ENCODE measurements at places on chromosomes 6 and 20.

DNA sequence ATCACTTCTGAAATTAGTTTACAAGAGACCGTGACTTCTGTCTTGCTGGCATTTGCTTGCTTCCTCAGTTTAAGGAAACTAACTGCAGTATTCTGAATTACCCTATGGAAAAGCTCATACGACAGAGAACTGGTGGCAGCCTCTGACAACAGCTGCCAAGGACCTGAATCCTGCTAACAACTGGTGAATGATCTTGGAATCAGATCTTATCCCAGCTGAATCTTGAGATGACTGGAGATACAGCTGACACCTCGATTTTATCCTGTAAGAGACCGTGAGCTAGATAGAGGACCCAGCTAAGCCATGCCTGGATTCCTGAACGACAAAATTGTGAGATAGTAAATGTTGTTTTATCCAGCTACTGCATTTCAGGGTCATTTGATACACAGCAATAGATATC lies 202.3 kb downstream of the OGFRL1 start:
- DNase-seq: no peak

- DNase-seq: no peak
Measured at GRCh38 chr20:19976595-19977372, 40.4 kb upstream of the NAA20 start.

DNA sequence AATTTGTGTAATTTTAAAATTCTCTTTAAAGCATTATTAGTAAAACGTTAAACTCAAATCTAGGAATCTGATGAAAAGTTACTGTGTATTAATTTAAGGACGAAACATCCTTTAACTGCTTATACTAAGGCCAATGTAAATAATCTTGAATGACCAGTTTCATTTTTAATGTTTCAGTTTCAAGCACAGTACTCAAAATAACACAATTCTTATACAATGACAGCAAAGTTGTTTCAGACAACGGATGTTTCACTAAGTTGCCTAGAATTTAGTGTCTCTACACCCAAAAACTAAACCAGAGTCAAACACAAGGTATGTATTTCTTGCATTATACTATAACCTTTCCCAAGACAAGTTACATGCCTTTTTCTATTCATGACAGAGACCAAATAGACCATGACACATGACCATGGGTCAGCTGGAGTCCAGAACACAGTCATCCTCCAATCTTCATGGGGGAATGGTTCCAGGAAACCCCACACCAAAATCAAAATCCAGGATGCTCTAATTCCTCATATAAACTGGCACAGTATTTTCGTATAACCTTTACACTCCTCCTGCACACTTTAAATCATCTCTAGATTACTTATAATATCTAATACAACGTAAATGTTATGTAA lies 7.7 kb downstream of the PHIP start:
- DNase-seq: no peak

GRCh38 chr20:62167474-62167873 lies 15.4 kb upstream of the MTG2 start:
- no peak for DNase-seq

DNA sequence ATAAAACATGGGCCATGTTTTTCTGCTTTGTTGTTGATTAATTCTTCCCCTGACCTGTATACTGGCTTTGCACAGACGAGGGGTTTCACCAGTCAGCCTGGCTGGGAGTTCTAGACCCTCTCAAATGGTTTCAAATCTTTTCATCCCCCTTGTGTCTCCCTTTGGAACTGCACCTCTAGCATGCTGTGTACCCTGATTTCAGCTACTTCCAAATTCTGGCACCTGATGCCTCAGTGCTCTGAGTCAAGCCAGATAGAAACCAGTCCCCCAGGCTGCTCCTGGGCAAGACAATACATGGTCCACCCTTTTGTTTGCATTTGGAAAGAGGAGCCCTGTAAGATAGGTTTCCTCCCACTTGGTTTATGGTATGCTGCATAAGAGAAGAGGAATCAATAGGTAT lies 290.2 kb downstream of the BTBD3 start:
- no peak for DNase-seq

GRCh38 chr6:113347436-113347835 lies 509.7 kb upstream of the MARCKS start:
- no peak for DNase-seq

DNA sequence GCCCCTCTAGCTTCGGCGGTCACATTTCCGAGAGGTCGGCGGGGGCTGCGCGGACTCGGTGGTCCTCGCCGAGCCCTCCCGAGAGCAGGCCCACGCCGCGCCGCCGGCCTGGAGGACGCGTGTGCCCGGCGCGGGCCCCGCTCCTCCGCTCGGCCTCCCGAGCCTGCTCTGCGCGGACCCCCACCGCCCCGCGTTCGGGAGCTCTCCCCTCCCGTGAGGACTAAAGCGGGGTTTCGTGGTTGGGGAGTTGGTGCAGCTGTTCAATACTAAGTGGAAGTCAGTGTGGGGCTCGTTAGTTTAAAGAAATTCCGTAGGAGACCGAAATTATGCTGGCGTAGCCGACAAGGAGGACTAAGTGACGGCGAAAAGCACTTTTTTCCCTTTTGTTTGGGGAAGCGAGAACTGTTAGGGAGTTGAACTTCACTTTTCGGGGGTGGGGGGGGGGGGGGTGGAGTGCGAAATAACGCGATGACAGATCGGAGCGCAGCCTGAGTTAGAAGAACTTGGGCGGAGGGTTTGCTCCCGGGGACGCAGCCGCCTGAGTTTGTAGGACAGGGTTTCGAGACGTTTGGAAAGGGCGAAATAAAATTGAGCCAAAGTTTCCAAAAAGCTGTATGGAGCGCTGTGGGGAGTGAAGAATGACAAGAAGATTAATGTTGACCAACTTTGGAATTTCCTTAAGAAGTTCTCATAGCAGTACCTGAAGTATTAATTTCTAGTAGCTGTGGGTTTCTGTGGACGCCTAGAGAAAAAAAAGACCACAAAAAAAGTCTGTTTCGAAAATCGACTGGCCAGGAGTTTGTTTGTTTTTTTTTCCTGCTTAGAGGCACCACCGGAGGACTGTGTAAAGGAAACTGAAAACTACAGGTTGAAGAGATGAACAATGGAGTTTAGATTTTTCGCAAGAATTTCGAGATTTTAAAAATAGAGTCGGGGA lies 1.4 kb downstream of the QKI start:
- peak; percentile 18 for DNase-seq

- no peak for DNase-seq
Measured at GRCh38 chr6:67667637-67668422, 967.3 kb upstream of the ADGRB3 start.

GRCh38 chr6:11992086-11992485 lies 20.0 kb upstream of the HIVEP1 start:
- DNase-seq: no peak

DNA sequence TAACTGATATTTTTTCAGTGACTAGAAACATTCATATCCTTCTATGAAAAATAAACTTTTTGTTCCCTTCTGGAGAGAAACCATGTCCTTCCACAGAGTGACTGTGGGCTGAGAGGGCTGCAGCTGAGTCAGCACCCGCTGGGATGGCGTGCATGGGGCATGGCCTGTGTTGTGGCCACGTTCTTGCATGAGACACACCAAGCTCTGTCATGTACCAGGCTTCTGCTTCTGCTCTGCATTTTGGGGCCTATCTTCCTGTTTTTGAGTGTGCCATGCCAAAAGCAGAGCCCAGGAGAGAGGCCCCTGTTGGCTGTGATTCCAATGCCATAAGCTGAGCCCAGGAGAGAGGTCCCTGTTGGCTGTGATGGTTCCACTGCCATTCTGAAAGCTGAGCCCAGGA lies 10.8 kb downstream of the APMAP start:
- no peak for DNase-seq

- DNase-seq: no peak
Measured at GRCh38 chr6:13851330-13851729, 37.0 kb upstream of the MCUR1 start.

DNA sequence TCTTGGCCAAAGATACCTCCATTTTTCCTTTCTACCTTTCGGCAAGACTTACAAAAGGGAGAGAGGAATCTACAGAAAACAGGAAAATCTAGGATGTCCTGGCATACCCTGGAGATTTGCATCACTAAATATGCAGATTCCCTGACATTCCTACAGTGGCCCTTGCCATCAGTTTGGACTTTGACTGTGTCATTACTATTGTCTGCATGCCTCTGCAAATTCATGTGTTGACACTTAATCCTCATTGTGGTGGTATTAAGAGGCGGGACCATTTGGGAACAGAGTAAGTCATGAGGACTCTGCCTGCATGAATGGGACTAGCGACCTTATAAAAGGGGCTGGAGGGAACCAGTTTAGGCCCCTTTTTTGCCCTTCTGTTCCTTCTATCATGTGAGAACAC lies 50.5 kb upstream of the DTNBP1 start:
- DNase-seq: no peak

DNA sequence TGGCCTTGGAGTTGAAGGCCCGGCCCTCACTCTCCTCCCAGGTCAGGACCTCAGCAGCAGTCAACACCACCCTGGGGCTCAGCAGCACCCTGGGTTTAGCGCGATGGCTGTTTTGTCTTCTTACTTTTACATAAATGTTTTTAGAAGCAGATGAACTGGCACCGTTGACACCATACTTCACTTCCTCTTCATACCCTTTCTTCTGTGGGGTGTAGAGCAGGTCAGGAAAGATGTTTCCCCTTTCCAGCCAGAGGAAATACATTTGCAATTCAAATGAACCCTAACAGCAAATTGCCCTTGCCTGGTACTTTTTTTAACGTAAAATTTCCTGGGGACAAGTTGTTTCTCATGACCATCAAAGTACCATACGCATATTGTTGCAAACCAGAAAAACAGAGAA lies 54.7 kb upstream of the SNX9 start:
- DNase-seq: no peak

DNA sequence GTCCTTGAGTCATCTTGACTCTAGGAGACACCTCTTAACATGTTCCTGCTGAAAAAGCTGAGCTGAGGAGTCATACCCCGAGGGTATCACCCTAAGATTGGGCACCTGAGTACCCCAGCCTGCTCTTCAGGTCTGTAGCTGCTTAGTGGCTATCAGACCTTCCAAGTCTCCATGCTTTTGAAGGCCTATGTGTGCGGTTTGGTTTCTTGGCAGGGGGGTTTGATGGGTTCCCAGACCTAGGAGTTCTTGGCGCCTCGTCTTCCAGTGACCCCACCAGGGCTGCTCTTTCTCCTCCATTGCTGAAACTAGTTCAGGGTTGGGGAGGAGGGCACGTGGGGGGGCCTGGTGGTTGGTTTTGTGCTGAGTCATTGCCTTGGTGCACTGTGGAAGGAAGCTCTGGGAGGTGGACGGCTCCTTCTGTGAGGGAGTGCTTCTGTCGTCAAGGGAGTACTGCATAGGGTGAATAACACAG lies 20.1 kb downstream of the IGF2R start:
- no peak for DNase-seq

- DNase-seq: peak; percentile 75
Measured at GRCh38 chr20:63735859-63736718, at the start of gene LIME1. Gene LIME1, plus strand, starts transcription at chr20:63736664. Its CDS starts 886 bp downstream, at chr20:63737550.

GRCh38 chr20:44691424-44692423 lies 23.4 kb upstream of the CCN5 start:
- DNase-seq: no peak

DNA sequence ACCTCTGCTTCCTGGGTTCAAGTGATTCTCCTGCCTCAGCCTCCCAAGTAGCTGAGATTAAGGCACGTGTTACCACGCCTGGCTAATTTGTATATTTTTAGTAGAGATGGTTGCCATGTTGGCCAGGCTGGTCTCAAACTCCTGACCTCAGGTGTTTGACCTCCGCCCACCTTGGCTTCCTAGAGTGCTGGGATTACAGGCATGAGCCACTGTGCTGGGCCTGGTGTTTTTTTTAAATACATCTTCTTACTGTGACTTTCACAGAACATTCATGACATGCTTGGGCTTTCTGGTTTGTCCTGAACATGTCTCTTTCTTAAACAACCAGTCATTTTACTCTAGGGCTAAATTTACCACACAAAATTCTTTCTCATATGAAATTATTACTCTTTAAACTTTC lies 34.7 kb upstream of the FAM8A1 start:
- no peak for DNase-seq

DNA sequence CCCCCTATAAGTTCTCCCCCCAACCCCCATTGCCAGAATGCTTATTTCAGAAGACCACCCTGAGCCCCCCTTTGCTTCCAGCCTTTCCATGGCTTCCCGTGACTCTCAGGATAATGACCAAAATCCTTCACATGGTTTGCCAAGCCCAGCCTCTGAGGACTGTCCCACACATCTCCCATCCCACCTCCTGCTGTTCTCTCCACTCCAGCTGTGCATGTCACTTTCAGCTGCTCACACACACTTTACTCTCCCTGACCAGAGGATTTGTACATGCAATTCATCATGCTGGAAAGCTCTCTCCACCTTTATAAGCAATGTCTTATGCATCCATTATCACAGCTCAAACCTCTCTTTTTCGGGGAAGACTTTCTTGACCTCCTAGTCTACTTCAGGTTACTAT lies 164.2 kb downstream of the PRL start:
- no peak for DNase-seq

GRCh38 chr20:8005033-8005432 lies 14.5 kb downstream of the TMX4 start:
- no peak for DNase-seq

DNA sequence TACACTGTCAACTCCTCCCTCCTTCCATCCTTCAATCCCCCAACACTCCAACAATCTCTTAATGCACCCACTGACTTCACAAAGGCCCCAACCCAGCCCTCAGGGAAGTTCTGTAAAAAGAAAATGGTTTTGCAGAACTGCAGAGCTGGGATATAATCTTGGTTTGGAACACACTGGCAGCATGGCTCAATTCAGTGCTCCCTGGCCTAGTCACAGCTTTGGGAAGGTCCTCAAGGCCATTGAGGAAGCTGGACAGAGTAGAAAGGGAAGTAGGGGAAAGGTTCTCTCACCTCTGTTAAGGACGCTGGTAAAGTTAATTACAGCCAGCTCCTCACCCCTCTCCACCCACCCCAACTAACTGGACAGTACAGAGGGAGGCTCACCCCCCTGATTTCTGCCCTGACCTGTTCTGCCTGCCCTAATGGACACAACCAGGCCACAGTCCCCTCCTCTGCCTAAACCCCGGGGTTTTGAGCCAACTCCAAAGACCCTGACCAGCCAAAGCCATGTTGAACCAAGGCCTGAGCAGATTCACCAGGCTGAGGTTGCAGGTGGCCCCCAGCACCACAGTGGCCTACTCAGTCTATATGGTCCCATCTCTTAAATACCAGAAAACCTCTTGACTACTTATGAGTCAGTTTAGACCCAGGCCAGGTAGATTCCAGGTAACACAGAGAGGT lies 49.2 kb downstream of the MAFB start:
- DNase-seq: no peak

GRCh38 chr6:156976216-156977127 lies 199.3 kb downstream of the ARID1B start:
- DNase-seq: no peak

- no peak for DNase-seq
Measured at GRCh38 chr6:16918586-16918985, 157.3 kb upstream of the ATXN1 start.

Data from T follicular helper cell (primary cell).